ENCODE measurements at places on chromosomes 1 and 21.

- no peak for DNase-seq
Measured at GRCh38 chr1:110198746-110199145, 11.4 kb upstream of the KCNC4 start.

- no peak for DNase-seq
Measured at GRCh38 chr1:50610563-50610962, 187.3 kb upstream of the DMRTA2 start.

GRCh38 chr1:88376421-88376820 is 307.7 kb upstream of the PKN2 start:
- DNase-seq = no peak

GRCh38 chr21:30689822-30690221 is 28.8 kb downstream of the KRTAP21-3 start:
- no peak for DNase-seq

- no peak for DNase-seq
Measured at GRCh38 chr1:43536196-43536863, 5.6 kb downstream of the PTPRF start.

DNA sequence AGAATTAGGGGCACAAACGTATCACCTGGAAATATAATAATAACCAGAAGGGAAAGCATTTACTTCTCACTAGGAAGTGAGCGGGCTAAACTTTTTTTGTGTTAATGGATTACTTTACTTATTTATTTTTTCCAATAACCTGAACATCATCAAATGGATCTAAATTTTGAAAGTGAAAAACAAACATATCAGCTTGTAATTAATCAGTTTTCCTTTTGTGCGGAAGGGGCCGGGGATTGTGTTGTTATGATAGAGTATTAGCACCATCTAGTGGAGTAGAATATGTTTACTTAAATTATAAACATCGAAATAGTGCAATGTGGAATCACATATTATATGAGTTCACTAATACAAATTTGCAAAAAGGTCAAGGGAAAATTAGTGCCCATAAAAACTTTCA is 9.0 kb downstream of the CFH start:
- no peak for DNase-seq

- no peak for DNase-seq
Measured at GRCh38 chr1:233278631-233279030, 16.9 kb downstream of the PCNX2 start.

DNA sequence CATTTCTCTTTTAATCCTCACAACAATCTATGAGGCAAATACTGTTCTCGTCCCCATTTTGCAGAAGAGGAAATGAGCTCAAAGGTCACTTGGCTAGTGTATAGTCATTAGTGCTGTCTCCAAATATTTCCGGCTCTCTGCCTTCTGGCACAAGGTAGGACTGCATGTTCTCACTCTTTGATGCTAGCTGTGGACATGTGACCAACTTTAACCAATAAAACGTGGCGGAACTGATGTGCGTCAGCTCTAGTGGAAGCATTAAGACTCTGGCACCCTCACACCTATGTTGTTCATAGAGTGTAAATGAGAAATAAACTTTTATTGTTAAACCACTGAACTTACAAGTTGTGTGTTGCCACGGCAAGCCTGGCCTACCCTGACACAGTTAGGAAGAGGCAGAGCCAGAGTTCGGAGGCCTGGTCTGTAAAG is 5.0 kb upstream of the KIF21B start:
- no peak for DNase-seq

DNA sequence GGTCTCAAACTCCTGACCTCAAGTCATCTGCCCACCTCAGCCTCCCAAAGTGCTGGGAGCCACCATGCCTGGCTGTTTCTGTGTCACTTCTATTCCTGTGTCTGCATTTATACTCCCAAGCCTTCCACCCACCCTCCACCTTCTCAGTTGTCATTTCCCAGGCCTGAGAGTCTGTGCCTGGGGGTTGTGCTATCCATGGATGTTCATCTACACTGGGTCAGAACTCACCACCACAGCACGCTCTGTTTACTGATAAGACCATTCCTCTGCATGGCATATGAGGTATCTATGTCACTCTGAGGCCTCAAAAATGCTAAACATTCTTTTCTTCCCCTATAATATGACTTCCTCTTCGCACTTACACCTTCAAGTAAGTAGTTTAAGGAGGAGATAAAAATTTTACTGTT is 6.1 kb downstream of the NENF start:
- DNase-seq = no peak

DNA sequence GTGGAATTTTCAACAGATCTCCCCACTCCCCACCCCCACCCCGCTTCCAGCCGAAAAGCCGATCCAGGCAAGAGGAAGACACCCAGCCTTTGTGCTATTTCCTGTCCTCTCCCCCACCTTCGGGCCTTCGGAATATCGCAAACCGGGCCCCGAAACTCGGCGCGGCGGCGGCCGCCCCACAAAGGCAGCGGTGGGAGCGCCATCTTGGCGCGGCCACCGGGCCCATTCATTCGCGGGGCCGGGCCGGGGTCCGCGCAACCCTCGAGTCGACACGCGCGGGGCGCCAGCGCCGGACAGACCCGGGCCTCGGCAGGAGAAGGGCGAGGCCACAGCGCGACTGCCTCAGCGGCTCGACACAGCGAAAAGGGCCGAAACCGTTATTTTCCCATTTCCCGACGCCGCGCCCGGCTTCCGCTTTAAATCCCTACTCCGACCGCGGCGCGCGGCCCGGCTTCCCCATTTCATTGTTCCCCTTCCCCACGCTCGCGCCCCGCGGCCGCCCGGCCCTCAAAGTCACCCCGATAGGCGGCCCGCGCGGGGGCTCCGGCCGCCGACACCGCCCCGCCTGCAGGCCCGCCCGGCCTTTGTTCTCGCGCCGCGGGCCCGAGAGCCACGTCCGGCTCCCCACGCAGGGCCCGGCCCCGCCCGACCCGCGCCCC is 911 bp downstream of the GNB1 start:
- DNase-seq = no peak

DNA sequence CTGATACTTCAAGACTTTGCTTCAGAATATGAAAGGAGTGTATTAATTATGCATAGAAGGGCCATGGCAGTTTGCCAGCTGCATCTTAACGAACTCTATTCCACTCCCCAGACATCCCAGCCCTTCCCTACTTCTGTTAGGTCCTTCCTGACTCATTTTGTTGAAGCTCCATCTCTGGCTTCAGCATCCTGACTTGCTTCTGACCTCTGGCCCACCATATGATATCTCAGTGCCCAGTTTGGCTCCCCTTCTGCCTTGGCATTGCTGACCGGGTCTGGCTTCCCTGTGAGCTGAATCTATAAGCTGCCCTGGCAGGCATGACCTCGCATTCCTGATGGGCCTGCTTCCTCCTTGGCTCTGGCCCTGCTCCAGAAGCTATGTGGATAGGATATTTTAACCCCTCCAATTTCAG is 27.6 kb upstream of the ARHGAP29 start:
- DNase-seq = no peak

- no peak for DNase-seq
Measured at GRCh38 chr1:83827741-83828140, 171.2 kb downstream of the TTLL7 start.

GRCh38 chr1:3577711-3578432 is 33.4 kb downstream of the MEGF6 start:
- DNase-seq = no peak

DNA sequence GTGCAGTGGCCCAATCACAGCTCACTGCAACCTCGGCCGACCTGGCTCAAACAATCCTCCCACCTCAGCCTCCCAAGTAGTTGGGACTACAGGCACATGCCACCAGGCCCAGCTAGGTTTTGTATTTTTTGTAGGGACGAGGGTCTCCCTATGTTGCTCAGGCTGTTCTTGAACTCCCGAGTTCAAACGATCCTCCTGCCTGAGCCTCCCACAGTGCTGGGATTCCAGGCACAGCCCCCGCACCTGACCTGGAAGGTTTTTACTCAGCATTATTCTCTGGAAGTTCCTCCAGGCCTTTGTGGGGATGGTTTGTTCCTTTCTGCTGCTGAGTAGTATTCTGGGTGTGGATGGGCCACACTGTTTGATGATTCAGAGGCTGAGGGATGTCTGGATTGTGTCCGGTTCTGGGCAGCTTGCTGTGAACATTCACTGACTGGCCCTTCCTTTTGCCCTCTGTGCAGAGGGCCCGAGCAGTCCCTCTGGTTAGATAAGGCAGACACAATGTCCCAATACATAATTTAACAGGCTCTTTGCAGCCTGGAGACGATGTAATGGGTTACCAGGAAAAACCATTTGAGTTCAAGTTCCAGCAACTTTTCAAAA is 6.0 kb upstream of the TRAPPC10 start:
- DNase-seq = no peak

DNA sequence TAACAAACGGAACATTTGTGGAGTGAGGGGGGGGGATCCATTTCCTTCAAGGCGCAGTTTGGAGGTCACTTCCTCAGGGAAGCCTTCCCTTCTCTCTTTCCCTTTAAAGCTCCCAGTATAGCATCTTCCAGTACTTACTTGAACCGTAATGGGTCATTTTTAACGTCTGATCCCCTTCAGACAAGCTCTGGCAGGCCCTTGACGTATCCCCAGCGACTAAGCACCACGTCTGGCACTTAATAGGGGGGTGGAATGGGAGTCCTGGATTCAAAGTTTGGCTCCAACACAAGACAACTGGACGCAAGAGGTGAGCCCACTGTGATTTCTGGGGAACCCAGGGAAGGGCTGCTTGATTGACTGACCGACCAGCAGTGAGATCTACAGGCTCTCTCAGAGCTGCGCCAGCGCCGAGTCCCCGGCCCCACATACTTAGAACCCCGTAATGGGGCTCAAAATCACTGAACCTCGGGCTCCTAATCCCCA is 441 bp downstream of the YARS1 start:
- no peak for DNase-seq

DNA sequence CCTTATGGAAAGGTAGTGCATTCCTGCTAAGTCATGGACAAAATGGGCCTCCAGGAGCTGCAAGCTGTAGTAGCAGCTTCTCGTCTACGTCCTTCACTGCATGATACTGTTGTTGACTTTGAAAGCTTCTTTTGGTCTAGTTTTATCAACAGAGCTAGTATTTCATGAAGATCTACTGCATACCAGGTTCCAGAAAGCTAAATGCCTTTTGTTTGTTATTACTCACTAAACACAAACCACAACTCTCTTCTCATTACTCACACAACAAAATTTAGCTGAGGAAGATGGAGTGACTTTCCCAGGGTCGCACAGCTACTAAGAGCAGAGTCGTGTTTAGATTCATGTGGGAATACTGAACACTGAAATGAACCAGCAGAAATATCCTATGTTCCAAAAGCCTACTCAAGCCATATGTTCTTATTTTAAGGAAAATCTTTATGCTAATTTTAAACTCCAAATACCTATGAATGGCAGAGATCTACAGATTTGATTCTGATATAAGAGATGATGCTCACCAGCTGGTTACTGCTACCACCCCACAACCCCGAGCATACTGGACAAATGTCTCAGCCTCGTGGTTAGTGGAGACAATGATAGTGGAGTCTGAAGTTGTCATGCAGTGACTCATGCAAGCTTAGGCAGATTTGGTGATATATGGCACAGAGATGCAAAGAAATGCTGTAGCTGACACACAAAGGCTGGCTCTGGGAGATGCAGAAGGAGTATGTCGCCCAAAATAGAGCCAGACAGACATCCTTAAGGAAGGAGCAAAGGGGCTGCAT is 20.6 kb downstream of the PGBD2 start:
- no peak for DNase-seq

GRCh38 chr1:112798292-112798691 is 83.2 kb upstream of the PPM1J start:
- DNase-seq = no peak

DNA sequence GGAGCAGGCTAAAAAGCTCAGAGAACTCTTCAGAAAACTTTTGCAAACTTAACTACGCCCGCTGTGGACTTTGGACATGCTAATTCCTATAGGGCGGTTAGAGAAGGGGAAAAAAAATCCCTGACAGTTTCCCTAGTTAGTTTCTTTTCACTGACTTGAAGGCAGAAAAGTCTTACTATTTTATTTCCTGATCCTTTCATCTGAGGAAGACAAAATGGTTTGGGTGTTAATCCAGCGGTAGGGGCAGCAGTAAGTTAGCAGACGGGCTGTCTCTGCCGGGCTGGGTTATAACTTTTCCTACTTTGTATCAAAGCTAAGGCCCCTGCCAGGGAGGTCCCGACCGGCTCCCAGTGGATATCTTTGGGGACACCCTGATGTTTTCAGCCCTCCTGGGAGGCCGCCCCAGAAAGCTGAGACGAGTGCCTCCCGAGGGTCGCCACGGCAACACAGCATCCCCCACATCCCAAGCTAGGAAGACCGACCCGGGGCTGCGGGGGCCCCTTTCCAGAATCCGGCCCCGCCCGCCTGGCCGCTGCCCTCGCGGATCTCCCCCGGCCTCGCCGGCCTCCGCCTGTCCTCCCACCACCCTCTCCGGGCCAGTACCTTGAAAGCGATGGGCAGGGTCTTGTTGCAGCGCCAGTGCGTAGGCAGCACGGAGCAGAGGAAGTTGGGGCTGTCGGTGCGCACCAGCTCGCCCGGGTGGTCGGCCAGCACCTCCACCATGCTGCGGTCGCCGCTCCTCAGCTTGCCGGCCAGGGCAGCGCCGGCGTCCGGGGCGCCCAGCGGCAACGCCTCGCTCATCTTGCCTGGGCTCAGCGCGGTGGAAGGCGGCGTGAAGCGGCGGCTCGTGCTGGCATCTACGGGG is 162.6 kb downstream of the RUNX1 start:
- no peak for DNase-seq

DNA sequence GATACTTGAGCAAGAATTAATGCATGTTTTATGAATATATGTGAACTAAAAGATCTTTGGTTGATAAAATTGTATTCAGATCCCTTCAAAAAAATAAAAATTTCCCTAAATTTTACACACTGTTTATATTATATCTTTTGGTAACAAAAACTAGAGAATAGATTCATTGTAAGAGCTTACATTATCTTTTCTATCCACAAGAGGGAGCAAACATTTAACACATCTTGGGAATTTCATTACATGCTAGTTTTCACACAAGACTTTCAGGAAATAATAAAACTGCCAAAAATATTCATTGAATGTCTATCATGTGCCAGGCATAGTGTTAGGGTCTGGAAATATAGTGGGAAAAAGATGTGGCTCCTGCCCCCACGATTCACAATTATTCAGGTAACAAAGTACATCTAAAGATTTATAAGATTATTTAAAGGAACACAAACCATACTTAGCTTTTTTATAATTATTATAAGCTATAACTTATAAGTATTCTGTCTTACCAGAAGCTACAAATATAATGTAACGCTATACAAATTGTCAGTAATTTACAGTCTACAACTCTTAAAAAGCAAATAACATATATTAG is 30.6 kb downstream of the FAF1 start:
- no peak for DNase-seq

DNA sequence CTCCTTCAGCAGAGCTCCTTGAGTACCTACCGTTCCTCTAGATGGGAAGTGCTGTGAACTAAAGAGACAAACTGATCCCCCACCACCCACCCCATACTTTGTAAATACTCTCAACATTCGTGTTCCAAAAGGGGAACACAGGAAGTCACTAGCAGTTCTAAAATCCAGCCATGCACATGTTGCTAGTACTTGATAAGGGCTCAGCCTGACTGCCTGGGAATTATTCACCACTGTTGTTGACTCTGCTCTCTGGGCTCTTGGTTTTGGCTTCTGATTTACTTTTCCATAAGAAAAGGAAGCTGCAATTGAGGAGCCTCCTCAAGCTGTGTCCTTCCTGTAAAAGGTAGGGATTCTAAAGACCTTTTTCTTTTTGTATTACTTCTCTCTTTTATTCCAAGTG is 67.5 kb downstream of the IVNS1ABP start:
- no peak for DNase-seq

GRCh38 chr1:204202481-204202880 is 6.2 kb upstream of the KISS1 start:
- no peak for DNase-seq

Data from cerebellar nuclear complex (tissue), 1 donor.